Right lobe of liver (tissue), 6 donors: ENCODE measurements at places on chromosomes 7 and 10. TPM values are rescaled to one million over a fixed set of nuclear protein-coding genes. Genes with fewer than 3 reads are reported as not detected.

- DNase-seq: no peak
- H3K36me3 ChIP-seq: no peaks in the 10 kb centered on the region
- no peak overlapping the region for H3K27ac ChIP-seq
- H3K4me3 ChIP-seq: no peak overlapping the region
- H3K4me1 ChIP-seq: no peaks in the 10 kb centered on the region
Observed at GRCh38 chr10:123424537-123424936, 241.6 kb upstream of the GPR26 start.

GSTO2 gene
- total RNA-seq: 5.3 TPM

FRMPD2 gene
- total RNA-seq: not detected

- no peak overlapping the region for H3K27ac ChIP-seq
- no peaks in the 10 kb centered on the region for H3K36me3 ChIP-seq
- H3K27me3 ChIP-seq: no peaks in the 10 kb centered on the region
- H3K4me1 ChIP-seq: no peaks in the 10 kb centered on the region
- DNase-seq: no peak
Observed at GRCh38 chr10:116241642-116242410, 31.2 kb downstream of the GFRA1 start.

PDE6C gene
- not detected for total RNA-seq

BICC1 gene
- 9.0 TPM for total RNA-seq

DNA sequence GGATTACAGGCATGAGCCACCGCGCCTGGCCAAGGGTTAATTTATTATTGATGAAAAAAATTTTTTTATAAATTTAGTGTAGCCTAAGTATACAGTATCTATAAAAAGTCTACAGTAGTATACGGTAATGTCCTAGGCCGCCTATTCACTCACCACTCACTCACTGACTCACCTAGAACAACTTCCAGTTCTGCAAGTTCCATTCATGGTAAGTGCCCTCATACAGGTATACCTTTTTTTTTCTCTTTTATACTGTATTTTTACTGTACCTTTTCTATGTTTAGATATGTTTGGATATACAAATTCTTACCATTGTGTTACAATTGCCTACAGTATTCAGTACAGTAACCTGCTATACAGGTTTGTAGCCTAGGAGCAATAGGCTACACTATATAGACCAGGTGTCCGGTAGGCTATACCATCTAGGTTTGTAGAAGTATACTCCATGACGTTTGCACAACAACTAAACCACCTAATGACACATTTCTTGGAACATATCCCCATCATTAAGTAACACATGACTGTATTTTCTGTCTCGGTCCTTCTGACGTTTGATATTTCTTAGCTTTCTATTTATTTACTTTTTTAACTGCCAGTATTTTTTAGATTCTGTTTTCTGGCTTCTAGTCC, 23.4 kb downstream of the IRF5 start:
- H3K27ac ChIP-seq: no peak overlapping the region
- no peaks in the 10 kb centered on the region for H3K4me1 ChIP-seq
- H3K4me3 ChIP-seq: no peak overlapping the region
- no peak for DNase-seq
- H3K27me3 ChIP-seq: no peaks in the 10 kb centered on the region
- H3K36me3 ChIP-seq: peaks cover 70% of the 10 kb centered on the region

ACBD7 gene
- total RNA-seq: not detected

GRCh38 chr10:93384006-93384405, 98.1 kb downstream of the MYOF start:
- no peaks in the 10 kb centered on the region for H3K36me3 ChIP-seq
- no peak for DNase-seq
- no peak overlapping the region for H3K4me3 ChIP-seq

- no peaks in the 10 kb centered on the region for H3K27me3 ChIP-seq
- no peaks in the 10 kb centered on the region for H3K4me1 ChIP-seq
- H3K4me3 ChIP-seq: no peak overlapping the region
- no peak for DNase-seq
Observed at GRCh38 chr10:125411724-125412123, 251.4 kb upstream of the CTBP2 start.

NUDT1 gene
- 1.6 TPM for total RNA-seq

DNA sequence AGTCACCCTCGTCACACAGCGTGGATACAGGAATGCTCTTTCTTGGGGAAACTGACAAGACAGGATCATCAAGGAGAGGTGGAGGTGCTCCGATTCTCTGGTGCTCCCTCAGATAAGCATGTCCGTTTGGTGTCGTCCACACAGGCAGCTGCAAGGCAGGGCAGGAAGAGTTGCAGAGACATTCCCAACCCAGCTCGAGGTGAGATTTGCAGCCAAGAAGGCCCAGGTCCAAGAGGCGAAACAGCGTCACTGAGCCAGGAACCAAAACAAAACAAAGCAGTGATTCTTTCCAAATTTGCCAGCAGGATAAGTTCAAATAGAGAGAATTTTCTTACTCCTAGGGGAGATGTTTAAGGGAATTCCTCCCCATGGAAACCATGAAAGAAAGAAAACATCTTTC, 386.5 kb upstream of the PFKP start:
- H3K36me3 ChIP-seq: no peaks in the 10 kb centered on the region
- no peaks in the 10 kb centered on the region for H3K27me3 ChIP-seq
- H3K4me1 ChIP-seq: no peaks in the 10 kb centered on the region
- no peak overlapping the region for H3K4me3 ChIP-seq
- DNase-seq: no peak
- no peak overlapping the region for H3K27ac ChIP-seq

MMD2 gene
- total RNA-seq: not detected

GRCh38 chr7:93039786-93040185, 78.0 kb downstream of the SAMD9 start:
- DNase-seq: no peak
- H3K4me3 ChIP-seq: no peak overlapping the region
- H3K27me3 ChIP-seq: no peaks in the 10 kb centered on the region
- H3K27ac ChIP-seq: no peak overlapping the region
- no peaks in the 10 kb centered on the region for H3K36me3 ChIP-seq

- H3K27ac ChIP-seq: no peak overlapping the region
- no peaks in the 10 kb centered on the region for H3K4me1 ChIP-seq
- no peaks in the 10 kb centered on the region for H3K36me3 ChIP-seq
- DNase-seq: peak; percentile 15
Observed at GRCh38 chr7:98870807-98871491, 1.1 kb upstream of the TMEM130 start.

MUC12 gene
- not detected for total RNA-seq

GRCh38 chr10:29668628-29669027, 33.9 kb upstream of the SVIL start:
- no peaks in the 10 kb centered on the region for H3K36me3 ChIP-seq
- H3K27ac ChIP-seq: no peak overlapping the region
- H3K4me1 ChIP-seq: no peaks in the 10 kb centered on the region

- H3K27me3 ChIP-seq: no peaks in the 10 kb centered on the region
- no peak for DNase-seq
- H3K27ac ChIP-seq: no peak overlapping the region
- no peaks in the 10 kb centered on the region for H3K36me3 ChIP-seq
- no peak overlapping the region for H3K4me3 ChIP-seq
Observed at GRCh38 chr10:42646687-42647640, 8.6 kb upstream of the ZNF33B start.

ASIC3 gene
- 1.2 TPM for total RNA-seq

TMEM184A gene
- total RNA-seq: 15.1 TPM

DRGX gene
- total RNA-seq: not detected
